ENCODE measurements at places on chromosomes 5 and 9. TPM values are rescaled to one million over a fixed set of nuclear protein-coding genes. Genes with fewer than 3 reads are reported as not detected.

Gene DRD1
- 6.8 TPM for total RNA-seq

Gene ITGA1
- 51.3 TPM for total RNA-seq

Gene NXNL2
- total RNA-seq = 2.4 TPM

Gene CDKN2A
- total RNA-seq = 0.82 TPM

Gene SLC6A3
- 2.7 TPM for total RNA-seq

Gene IL7R
- 0.82 TPM for total RNA-seq

Gene HK3
- total RNA-seq = 1.9 TPM

Gene IL3
- not detected for total RNA-seq

Gene TAF11L10
- not detected for total RNA-seq

Gene DBH
- 0.11 TPM for total RNA-seq

Gene EGFLAM
- total RNA-seq = 75.3 TPM

Gene ISL1
- total RNA-seq = 29.4 TPM

Gene DNAI1
- 0.27 TPM for total RNA-seq

Gene POLR3G
- total RNA-seq = 2.7 TPM

Gene UGT3A2
- total RNA-seq = 1.7 TPM

Gene CDKN2B-AS1
- 0.77 TPM for total RNA-seq

Gene FAM221B
- not detected for total RNA-seq

Gene C5orf46
- not detected for total RNA-seq

Gene TAF11L5
- total RNA-seq = not detected

Gene IL13
- total RNA-seq = not detected

Gene ZDHHC11
- 10.3 TPM for total RNA-seq

Gene GPR151
- not detected for total RNA-seq

Gene HRCT1
- not detected for total RNA-seq

Gene CKS2
- total RNA-seq = 24.4 TPM

Gene PCDHGB2
- total RNA-seq = 14.6 TPM

Gene ZNF618
- 29.5 TPM for total RNA-seq

Gene BARHL1
- not detected for total RNA-seq

Gene MELK
- 9.2 TPM for total RNA-seq

Gene WDR38
- total RNA-seq = not detected

Gene SHC3
- total RNA-seq = 4.4 TPM

Gene PCDHB15
- total RNA-seq = 14.5 TPM

Gene GFPT2
- 17.5 TPM for total RNA-seq
